ENCODE measurements at places on chromosomes 3 and 15.

DNA sequence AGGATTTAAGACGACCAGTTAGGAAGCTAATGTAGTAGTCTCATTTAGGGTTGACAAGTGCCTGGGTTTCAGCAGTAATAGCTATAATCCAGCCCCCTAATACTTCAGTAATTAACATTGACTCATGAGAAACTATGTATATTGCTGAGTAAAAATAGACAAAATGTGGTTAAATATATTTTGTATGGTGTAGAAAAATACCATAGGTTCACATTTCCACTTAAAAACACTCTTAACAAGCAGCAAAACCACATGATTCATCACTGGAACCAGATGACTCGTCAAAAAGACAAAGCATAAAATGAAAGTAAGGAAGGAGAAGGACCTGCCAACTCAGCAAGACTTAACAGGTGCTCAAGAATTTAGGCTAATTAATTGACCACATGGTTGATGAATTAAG, 288.9 kb downstream of the EFHB start:
- no peak for DNase-seq

- no peak for DNase-seq
Measured at GRCh38 chr3:170244576-170244975, 22.4 kb downstream of the PRKCI start.

GRCh38 chr3:192904632-192905289, 12.9 kb downstream of the MB21D2 start:
- DNase-seq, result no peak

GRCh38 chr15:69134791-69135190, 25.6 kb upstream of the GLCE start:
- no peak for DNase-seq

DNA sequence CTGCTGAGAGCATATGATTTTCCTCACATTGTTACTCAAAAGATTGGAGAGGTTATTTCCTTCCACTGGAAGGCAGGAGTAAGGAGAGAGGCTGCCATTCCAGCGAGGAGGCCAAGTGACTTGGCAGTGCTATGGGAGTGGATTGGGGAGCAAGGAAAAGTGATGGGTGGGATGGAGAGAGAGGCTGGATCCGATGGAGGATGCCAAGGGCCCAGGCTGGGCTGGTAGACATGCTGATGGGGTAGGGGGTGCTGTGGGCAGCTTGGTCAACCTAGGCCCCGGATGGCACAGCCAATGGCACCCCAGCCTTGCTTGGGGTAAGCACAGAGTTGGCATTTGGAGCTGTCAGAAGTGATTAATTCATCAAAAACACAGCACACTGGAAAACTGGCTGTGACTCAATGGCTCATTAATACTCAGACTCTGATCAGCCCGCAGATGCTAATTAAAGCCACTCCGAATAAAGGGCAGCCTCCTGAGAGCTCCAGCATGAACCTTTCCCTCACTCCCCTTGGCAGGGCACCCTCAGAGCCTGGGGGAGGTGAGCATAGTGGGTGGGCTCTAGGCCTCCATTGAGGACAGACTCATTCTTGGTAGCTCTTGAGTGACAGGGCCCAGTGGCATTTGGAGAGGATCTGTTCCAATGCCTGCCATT, 22.1 kb upstream of the SLC6A1 start:
- no peak for DNase-seq

DNA sequence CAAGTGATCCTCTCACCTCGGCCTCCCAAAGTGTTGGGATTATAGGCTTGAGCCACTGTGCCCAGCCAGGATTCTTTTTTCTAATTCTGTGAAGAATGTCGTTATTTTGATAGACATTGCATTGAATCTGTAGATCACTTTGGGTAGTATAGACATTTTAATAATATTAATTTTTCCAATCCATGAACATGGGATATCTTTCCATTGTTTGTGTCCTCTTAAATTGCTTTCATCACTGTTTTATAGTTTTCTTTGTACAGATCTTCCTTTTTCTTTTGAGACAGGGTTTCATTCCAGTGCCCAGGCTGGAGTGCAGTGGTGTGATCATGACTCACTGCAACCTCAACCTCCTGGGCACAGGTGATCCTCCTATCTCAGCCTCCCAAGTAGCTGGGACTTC, 11.6 kb upstream of the KCTD6 start:
- no peak for DNase-seq

DNA sequence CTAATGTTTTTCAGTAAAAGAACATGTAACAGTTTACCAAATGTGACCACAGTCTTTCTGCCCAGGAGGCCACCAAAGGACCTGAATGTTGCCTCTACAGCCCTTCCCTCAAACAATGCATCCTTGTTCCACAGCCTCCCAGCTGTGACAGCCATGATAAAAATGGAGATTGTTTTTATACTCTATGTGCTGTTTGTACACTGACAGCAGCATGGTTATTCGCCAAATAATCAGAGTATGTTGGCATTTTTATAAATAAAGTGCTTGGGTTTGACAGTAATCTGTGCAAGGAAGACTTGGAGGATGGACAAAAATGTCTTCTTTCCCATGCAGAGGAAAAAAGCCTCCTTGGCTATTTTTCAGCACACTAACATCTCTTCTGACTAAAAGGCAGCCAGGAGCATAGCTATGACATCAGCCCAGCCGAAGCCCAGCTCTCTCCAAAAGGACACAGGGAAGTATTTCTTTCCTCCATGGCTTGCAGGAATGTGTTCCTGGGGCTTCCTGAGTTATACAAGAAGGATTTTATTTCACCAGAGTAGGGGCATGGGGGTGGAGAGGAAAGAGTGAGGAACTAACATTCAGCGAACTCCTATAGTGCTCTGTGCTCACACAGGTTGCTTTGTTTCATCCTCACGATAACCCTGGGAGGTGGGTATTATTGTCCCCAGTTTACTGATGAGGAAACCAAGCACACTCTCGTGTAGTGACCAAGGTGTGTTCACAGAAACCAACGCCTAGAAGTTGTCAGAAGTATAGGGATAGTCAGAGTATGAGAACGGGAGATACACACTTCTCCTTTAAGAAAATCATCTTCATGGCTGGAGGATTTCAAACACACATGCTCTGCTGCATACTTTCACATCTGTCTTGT, 339.7 kb downstream of the MECOM start:
- DNase-seq, result no peak

All from fibroblast of gingiva (primary cell).